Tongue (tissue), 3 donors: ENCODE measurements at places on chromosomes 6 and 20.

DNA sequence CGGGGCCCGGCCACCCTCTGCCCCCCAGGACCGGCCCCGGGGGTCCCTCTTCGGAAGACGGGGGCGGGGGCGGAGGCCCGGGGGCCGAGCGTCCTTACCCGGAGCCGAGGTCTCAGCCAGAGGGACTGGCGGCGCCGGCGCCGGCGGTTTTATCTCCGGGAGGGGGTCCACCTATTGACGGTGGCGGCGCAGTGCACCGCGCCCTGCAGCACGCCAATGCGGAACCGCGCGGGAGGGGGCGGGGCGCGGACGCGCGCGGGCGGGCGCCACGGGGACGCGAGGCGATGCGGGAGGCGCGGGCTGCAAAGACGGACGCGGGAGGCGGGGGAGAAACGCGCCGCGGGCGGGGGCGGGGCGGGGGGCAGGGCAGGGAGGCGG, at the start of gene EEF1A2:
Gene EEF1A2, minus strand, starts transcription at position 124 of the 378 bp plus-strand sequence. CDS start 1,320 bp downstream, outside the sequence.
- peak; percentile 55 for DNase-seq

DNA sequence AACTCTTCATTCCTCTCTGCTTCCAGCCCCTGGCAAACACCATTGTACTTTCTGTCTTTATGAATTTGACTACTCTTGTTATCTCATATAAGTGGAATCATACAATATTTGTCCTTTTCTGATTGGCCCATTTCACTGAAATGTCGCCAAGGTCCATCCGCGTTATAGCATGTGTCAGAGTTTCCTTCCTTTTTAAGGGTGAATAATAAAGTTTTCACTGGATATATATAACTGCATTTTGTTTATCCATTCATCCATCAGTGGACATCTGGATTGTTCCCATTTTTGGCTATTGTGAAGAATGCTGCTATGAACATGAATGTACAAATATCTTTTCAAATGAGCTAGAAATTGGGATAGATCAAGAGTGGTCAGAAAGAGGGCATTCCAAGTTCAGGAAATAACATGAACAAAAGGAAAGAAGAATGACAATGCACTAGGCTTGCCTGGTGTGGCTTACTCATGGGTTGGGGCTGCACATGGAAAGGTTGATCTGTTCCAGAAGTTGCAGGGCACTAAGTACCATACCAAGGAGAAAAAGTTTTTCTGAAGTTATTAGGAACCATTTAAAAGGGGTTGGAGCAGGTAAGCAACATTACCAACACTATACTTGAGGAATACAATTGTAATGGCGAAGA, 10.0 kb upstream of the L3MBTL3 start:
- DNase-seq, result no peak

DNA sequence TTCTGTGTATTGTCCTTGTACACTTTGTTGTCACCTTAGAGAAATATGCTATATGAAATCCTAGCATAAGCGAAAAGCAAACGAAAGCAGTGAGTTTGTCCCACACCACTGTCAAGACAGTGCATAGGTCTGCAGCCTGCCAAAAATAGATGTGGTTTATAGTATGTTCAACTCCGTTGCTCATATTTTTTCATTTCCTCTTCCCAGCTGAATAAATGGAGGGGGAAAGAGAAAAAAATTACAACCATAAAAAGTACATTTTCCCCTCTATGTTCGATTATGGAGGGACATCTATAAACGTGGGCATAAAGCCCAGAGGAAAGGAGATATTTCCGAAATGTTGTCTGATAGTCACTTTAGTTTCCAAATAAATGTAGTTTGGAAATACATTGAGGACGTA, 25.8 kb downstream of the PRL start:
- DNase-seq, result peak; percentile 38

GRCh38 chr6:81906041-81906440, 153.6 kb upstream of the TENT5A start:
- DNase-seq, result no peak

DNA sequence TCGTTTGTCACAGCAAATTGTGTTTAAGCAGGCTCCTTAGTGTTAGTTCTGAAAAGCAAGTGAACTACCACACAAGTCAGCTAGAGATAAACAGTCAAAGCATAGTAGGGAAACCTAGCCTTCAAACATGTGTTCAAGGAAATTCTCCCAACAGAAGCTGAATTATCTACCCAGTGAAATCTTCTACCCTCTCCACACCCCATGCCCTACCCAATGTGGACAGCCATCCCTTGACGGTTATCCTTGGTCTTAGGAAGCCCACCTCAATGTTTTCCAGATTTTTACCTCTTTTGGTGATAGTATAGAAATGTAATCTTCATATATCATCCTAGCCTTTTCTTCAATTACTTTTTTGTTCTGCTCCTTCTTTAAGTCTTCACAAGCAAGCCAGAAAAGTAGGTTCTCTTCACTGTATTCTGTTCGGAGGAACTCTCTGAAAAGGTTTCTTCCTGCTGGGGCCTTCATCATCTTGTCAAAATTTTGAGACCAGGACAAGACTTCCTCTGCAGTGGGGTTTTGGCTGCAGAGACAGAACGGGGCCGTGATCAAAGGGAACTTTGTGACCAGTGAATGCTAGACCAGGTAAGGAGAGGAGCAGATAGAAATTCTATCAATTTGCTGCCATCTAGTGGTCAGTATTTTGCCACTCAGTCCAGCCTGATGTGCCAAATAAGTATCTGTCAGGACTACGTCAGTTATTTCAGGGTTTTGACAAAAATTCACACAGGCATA, 21.6 kb upstream of the MTRF1L start:
- peak; percentile 74 for DNase-seq

GRCh38 chr6:116400328-116400727, 29.6 kb downstream of the DSE start:
- DNase-seq, result no peak

- DNase-seq, result no peak
Measured at GRCh38 chr6:82217018-82217586, 30.4 kb downstream of the IBTK start.

- no peak for DNase-seq
Measured at GRCh38 chr6:127176146-127176545, 57.7 kb downstream of the RSPO3 start.

DNA sequence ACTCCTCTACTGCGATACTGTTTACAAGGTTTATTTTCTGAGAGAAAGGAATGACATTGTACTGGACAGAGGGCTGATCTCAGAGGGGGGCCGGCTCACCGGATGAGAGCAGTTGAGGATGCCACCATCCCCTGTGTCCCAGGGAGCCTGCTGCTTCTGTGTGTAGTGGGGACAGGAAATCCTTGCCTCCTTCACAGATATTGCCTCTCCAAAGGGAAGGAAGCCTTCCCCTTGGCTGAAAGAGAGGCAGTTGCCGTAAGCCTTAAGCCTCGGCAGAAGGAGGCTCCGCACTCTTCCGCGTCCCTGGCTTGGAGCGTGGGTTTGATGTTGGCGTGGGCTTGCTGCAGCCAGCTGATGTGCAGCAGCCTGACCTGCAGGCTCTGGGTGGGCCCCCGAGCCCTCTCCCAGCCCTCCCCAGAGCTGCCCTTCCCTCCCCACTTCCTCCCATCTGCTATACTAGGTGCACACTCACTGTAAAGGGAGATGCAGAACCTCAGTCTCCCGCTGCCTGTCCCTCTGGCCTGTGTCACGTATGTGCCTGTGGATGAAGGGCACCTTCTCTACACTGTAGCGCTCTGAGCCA, 45.7 kb upstream of the RPS6KA2 start:
- no peak for DNase-seq

DNA sequence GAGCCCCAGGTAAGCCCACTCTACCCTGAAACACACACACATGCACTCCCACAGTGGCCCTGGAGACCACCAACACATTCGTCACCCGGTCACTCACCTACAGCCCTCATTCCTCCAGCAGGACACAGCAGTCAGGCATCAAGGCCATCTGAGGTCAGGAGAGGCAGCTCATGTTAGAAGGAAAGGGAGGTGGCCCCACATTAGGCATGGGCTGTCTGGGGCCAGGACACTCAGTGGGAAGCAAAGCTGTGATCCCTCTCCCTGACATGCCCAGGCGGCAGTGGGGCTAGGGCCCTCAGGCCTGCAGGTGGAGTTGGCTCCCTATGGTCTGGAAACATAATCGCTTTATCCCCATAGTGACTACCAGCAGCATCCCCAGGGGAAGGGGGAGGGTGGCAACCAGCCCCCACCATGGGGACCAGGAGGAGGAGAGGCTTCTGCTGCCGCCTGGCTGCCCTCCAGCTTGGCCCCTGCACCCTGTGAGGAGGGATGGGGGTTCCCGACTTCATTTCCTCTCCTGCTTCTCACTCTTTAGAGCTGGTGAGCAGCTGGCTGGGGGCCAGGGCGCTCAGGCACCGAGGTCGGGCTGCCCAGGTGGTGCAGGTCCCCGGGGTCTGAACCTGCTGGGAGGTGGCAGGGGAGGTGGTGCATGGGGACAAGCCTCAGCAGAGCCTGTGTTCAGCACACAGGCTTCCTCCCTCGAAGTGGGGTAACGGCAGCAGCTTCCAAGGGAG, 76.6 kb upstream of the CST7 start:
- DNase-seq, result no peak

GRCh38 chr20:60455272-60455671, 497.0 kb downstream of the CDH26 start:
- no peak for DNase-seq
